Left lung (tissue), 14 donors: ENCODE measurements at places on chromosomes 2 and 18.

GRCh38 chr18:41660654-41661053, 294.4 kb upstream of the PIK3C3 start:
- DNase-seq = no peak

GRCh38 chr2:240898108-240898730, 2.3 kb upstream of the MAB21L4 start:
- DNase-seq = peak; percentile 72

DNA sequence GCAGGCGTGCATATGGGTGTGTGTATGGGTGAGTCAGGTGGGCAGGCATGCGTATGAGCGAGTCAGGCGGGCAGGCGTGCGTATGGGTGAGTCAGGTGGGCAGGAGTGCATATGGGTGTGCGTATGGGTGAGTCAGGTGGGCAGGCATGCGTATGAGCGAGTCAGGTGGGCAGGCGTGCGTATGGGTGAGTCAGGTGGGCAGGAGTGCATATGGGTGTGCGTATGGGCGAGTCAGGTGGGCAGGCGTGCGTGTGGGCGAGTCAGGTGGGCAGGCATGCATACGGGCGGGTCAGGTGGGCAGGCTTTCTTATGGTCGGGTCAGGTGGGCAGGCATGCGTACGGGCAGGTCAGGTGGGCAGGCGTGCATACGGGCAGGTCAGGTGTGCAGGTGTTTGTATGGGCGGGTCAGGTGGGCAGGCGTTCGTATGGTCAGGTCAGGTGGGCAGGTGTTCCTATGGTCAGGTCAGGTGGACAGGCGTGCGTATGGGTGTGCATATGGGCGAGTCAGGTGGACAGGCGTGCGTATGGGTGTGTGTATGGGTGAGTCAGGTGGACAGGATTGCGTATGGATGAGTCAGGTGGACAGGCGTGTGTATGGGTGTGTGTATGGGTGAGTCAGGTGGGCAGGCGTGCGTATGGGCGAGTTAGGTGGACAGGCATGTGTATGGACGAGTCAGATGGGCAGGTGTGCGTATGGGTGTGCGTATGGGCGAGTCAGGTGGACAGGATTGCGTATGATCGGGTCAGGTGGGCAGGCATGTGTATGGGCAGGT, 28.7 kb upstream of the KLF11 start:
- DNase-seq = no peak

DNA sequence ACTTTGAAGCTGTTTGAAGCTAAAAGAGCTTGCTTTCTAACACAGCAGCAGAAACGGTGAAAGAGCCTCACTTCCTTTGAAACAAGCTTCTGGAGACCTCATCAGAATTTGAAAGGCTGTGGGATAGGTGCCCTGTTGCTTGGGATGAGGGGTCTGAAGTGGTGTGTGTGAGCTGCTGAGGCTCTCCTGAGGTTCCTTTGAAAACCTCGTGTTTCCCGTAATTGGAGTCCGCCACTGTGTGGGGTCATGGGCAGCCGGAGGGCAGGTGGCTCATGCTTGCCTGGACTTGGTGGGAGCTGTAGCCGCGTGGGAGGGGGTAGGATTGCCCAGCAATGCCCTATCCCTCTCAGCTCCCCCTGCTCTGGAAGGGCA, 34.4 kb downstream of the CABLES1 start:
- no peak for DNase-seq

- DNase-seq = no peak
Measured at GRCh38 chr18:58992301-58993231, 127.9 kb downstream of the ZNF532 start.

DNA sequence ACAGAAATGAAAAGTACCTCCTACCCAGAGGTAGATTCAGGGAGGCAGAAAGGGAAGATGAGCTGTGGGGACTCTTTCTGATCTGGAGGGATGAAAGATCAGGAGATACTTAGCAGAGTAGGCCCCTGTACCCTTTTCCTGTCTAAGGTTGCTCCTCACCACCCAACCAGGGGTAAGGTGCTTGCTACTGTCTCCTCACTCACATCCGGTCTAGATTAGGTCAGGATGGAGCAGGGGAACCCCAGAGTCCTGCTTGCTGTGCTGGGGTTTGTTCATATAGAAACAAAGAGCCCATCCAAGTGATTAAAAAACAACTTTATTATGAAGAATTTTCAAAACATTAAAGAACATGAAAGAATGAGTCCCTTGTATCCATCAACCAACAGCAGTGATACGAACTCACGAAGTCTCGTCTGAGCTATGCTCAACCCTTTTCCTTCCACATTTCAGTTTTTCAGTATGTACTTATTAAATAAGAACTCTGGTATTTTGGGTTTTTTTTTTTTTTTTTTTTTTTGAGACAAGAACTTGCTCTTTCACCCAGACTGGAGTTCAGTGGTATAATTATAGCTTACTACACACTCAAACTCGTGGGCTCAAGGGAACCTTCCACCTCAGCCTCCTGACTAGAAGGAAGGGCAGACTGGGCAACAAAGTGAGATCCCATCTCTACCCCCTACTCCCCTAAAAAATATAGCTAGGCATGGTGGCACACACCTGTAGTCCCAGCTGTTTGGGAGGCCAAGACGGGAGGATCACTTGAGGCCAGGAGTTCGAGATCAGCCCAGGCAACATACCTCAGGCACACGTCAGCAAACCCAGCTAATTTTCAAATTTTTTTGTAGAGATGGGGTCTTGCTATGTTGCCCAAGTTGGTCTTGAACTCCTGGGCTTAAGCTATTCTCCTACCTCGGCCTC, 28.5 kb upstream of the MCFD2 start:
- no peak for DNase-seq

DNA sequence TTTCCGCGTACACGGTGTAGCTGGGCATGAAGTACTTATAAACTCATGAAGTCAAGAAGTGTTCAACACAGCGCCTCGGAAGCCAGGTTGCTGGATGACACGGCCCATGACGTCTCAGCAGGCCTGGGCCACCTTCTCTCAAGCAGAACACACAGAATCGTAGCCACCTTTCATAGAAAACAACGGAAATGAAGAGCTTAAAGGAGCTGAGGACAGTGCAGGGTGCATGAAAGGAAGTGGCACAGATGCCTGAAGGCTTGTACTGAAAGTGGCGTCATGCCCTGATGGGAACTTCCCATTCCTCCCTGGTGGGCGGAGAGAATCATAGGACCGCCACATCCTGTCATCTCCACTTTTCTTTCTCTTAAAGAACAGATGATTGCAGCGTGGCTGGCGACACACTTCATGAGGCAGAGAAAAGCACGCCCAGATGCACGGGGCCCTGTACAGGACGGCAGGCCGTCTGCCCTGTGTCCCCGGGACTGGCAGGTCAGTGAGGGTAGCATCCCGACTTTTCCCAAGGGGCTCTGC, 31.1 kb downstream of the HDAC4 start:
- no peak for DNase-seq

GRCh38 chr2:237743024-237743423, 55.6 kb upstream of the RBM44 start:
- DNase-seq = no peak

GRCh38 chr2:19051203-19051831, 307.1 kb downstream of the OSR1 start:
- DNase-seq = no peak

DNA sequence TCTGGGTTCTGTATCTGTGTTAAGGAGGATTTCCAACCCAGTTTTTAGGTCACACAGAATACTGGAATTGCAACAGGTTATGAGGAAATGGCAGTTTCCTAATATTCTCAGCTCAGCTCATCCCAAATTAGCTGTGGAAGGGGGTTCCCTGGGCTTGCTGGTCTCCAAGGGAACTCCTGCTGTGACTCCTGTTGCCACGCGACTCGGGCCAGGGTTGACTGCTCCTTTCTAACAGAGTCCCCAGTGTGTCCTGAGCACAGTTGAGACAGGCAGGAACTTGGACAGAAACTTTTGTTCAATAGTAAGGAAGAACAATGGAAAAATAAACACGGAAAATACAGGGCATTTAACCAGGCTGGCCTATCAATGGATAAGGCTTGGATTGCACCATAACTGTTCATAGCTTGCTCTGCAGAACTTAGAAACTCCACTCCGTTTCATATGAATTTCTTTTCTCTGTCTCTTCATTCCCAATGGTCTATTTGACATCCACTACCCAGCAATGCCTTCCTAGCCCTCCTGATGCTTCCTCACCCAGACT, 3.8 kb upstream of the ROCK2 start:
- no peak for DNase-seq

DNA sequence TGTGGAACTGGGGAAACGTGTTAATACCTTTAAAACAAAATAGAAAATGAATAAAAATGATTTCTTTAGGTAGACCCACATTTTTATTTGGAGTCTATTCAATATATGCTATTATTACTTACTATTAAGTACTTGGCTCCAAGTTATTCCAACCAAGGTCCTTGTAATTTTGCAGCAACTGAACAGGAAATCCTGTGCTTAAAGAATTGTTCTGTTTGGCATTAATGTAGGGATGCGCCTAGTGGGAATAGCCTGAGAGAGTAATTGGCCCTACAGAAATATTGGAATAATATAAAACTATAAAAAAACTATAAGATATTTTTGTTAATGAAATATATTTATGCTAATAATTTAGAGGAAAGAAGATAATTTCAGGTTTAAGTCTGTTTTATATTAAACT, 22.9 kb upstream of the ZSWIM2 start:
- DNase-seq = no peak

GRCh38 chr2:71858071-71858470, 289.6 kb downstream of the CYP26B1 start:
- no peak for DNase-seq

- DNase-seq = no peak
Measured at GRCh38 chr2:182055993-182056392, 70.3 kb downstream of the PPP1R1C start.

GRCh38 chr2:12970861-12971260, 254.1 kb downstream of the TRIB2 start:
- no peak for DNase-seq

DNA sequence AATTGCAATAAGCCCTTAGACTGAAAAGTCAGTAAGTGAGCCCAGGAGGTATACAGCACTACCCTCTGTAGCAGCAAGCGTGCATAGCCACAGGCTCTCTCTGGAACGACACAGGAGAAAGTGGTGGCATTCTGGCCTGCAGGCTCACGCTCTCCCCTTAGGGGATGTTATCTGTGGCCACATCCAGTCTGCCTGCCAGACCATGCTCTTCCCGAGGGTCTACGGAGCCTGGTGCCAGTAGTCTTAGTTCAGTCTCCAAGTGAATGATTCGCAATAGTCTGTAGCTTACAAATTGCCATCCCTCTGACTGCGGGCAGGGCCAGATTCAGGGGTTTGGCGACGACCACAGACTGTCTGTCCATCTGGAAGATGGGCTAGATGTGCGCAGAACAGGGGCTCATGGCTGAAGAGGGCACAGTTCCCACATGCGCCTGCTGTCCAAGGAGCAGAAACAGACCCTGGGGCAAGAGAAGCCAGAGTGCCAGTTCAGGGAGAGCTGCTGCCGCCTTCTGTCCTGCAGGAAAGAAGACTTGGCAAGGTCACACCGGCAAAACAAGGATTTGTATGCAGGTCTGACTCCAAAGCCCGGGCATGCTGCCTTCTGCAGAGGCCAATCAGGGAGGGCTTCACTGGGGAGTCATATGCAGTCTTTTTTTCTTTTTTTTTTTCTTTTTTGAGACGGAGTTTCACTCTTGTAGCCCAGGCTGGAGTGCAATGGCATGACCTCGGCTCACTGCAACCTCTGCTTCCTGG, 3.5 kb upstream of the KLF11 start:
- peak; percentile 34 for DNase-seq

GRCh38 chr2:169891593-169892298, 64.5 kb downstream of the UBR3 start:
- DNase-seq = no peak

DNA sequence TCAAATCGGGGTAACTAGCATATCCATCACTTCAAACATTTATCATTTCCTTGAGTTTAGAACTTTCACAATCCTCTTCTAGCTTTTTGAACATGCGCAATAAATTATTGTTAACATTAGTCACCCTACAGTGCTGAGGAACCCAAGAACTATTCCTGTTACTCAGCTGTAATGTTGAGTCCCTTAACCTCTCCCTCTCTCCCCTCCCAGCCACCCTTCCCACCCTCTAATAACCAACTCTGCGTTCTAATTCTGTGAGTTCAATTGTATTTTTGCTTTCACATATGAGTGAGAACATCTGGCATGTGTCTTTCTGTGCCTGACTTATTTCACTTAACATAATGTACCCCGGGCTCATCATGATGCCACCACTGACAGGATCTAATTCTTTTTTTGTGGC, 78.6 kb upstream of the RANBP2 start:
- DNase-seq = no peak

- DNase-seq = no peak
Measured at GRCh38 chr2:39845460-39846146, 66.5 kb upstream of the THUMPD2 start.

GRCh38 chr18:67139899-67140298, 376.6 kb downstream of the DSEL start:
- DNase-seq = no peak

DNA sequence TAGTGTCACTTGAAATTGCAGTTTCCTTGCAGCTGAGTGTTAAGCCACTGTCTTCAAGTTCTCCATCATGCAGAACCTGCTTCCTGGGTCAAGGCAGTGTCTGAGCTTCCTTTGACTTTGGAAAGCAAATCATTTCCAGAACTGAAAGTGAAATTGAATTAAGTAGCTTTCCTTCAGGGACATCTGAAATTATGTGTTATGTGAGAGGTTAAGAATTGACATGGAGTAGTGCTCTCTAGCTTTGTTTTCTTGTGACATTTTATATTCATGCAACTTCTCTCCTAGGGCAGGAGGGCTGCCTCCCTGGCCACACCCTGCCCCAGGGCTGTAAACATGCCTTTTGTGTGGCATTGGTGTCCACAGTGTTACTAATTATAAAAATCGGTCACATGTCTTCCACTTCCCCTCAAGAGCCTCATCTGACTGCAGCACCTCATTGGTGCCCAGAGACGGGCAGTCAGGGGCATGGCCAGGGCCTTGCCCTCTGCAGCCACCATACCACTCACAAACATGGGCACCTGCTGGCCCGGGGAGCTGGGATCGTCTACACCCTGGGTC, 14.4 kb downstream of the RAB12 start:
- peak; percentile 66 for DNase-seq

- peak; percentile 17 for DNase-seq
Measured at GRCh38 chr18:34028324-34028723, 196.4 kb downstream of the NOL4 start.

DNA sequence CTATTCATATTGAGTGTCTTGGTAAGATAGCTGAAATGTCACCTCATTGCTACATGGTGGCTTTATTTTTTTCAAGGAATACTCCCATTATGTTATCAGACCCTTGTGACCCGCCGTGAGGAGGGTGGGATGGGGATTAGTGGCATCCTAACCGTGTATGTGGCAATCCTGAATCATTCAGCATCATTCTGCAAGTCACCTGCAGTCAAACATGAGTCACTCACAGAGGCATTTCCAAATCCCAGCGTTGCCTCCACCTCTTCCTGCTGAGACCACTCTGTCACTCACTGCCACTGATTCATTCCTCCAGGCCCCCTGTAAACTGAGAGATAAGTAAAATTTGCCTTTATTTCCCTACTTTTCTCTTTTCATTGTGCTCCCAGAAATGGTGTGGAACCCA, 307.4 kb upstream of the KLHL29 start:
- DNase-seq = no peak

GRCh38 chr2:134392442-134393074, 138.7 kb downstream of the MGAT5 start:
- DNase-seq = no peak
